ENCODE measurements at places on chromosomes 12 and 14. TPM values are rescaled to one million over a fixed set of nuclear protein-coding genes. Genes with fewer than 3 reads are reported as not detected.

- DNase-seq: no peak
Measured at GRCh38 chr14:75202657-75203056, 26.2 kb upstream of the TMED10 start.

DNA sequence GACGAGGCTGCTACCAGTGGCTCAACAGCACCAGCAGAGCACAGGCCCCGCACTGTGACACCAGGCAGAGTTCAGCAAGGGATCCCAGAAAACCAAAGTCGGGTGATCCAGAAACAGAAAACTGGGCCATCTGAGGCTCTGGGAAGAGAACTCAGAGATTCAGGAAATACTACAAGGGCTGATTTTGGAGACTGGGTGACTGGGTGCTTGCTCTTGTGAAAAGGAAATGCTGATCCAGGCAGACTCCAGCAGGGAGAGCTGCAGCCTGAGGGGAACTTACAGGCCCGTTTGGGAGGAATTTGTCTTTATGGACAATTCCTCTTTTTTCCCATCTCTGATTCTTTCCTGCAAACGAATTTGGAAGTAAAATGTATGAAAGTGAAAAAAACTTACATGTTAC, 28.2 kb downstream of the FOXN3 start:
- no peak for DNase-seq

- DNase-seq: peak; percentile 41
Measured at GRCh38 chr12:53591301-53592206, 34.6 kb downstream of the ATF7 start.

Gene NR4A1
- 13.7 TPM for total RNA-seq

Gene CCDC196
- total RNA-seq: not detected

DNA sequence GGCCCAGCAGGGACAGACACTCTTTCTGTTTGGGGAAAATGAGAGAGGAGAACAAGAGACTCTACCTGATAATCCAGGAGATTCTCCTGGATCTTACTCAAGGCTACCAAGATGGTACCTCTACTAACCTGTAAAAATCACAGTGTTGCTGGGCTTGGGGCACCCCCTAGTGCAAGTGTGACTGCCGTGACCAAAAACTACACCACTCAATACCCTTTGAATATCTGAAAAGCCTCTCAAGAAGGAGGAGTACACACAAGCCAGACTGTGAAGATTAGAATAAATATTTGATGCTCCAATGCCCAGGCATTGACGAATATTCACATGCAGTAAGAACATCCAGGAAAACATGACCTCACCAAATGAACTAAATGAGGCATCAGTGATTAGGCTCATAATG, 965.4 kb downstream of the LRFN5 start:
- DNase-seq: no peak

Gene DDN
- total RNA-seq: 201 TPM

- no peak for DNase-seq
Measured at GRCh38 chr12:81274637-81275529, 197.0 kb downstream of the ACSS3 start.

Gene C3AR1
- 5.2 TPM for total RNA-seq

Gene TDRD9
- total RNA-seq: 7.3 TPM

DNA sequence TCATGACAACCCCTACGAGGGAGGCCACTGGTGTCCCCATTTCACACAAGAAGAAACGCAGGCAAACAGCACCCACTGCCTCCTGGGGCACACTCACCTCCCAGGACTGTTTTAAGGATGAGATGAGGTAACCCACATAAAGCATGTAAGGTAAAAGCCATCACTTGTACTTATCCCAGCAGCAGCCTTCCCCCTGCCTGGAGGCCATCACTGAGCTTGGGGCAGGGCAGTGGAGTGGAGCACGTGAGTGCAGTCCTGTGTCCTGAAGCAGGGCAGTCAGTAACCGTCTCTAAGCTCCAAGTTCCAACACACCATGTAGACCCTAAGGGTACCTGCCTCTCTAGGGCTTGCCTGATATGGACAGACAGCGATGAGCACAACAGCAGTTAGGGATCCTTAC, 1.7 kb downstream of the POLE start:
- DNase-seq: no peak

Gene TOMM20L
- total RNA-seq: not detected

Gene CNTN1
- total RNA-seq: 318 TPM

- no peak for DNase-seq
Measured at GRCh38 chr12:113403435-113404415, at the start of gene SDS. TSS of gene SDS (minus strand) at chr12:113403887. CDS start at chr12:113399708, 4,179 bp downstream.

GRCh38 chr12:20865873-20866272, 55.4 kb downstream of the SLCO1B3 start:
- no peak for DNase-seq

GRCh38 chr12:132458846-132459641, 30.9 kb upstream of the FBRSL1 start:
- no peak for DNase-seq

DNA sequence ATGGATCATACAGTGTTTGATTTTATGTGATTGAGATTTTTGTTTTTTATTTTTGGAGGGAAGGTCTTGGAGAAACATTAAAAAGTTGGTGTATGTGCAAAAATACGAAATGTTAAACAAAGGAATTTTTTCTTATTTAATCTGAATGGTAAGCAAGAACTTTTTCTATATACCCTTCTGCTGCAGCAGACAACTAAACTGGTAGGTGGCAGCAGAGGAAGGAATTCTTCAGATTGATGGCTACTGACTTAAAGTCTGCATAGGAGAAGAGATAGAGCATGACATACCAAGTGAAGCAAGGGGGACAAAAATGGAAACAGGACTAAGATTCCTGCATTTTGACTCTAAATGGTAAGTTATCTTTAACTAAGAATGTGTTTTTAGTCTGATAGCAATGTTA, 42.0 kb upstream of the A2ML1 start:
- DNase-seq: no peak

- no peak for DNase-seq
Measured at GRCh38 chr14:36818794-36819384, 157.2 kb downstream of the PAX9 start.

Gene RACGAP1
- total RNA-seq: 24.7 TPM

GRCh38 chr14:69281450-69282169, 21.7 kb downstream of the GALNT16 start:
- no peak for DNase-seq

DNA sequence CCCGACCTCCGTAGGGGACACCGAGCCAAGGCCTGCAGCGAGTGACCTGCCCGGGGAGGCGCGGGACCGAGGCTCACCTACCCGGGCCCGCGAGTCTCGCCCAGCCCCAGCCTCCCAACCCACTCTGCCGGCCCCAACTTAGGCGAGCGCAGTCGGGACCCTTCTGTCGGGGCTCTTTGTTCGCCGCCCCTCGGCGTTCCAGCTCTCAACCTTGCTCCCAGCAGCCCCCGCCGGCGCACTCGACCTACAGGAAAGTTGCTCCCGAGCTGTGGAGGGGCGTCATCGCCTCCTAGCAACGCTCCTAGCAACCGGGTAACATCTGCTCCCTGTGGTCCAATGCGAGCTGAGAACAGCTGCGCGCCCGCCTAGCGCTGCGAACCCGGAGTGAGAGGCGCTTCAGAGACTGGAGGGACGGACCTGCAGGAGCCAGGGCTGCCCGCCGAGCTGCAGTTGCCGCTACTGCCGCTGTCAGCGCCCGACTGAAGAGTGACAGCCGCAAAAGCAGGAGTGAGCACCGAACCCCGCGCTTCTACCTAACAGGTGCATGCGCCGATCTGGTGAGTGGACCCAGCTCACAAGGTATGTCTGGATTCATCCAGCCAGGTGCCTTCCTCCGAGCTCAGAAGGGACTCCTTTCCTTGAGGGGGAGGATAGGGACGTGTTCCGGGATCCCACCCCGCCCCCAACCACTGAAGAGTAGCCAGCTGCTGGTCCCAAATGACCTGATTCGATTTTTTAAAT, 355.0 kb downstream of the SNAPC1 start:
- DNase-seq: peak; percentile 80

DNA sequence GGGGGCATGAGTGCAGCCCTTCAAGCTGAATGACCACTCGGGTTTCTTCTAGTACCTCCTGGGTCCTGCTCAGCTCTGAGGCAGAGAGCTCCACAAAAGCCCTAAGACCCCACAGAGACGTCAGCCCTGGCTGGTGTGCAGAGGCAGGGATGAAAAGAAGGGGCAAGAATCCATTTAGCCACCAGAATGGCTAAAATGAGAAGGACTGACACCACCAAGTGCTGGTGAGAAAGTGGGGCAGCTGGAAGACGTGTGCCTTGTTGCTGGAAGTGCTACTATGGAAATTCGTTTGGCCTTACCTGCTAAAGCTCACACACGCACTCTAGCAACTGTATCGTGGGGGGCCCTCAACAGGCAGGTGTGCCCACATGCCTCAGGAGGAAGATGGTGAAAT, 26.7 kb downstream of the RILPL1 start:
- DNase-seq: no peak

Gene RERG
- total RNA-seq: 11.5 TPM

GRCh38 chr12:69149270-69149669, 90.1 kb upstream of the CPSF6 start:
- no peak for DNase-seq

Gene LMNTD1
- 0.70 TPM for total RNA-seq

Gene PRH2
- not detected for total RNA-seq

GRCh38 chr14:70803321-70804310, 5.7 kb downstream of the MAP3K9 start:
- DNase-seq: peak; percentile 46

Gene CIPC
- total RNA-seq: 90.7 TPM

DNA sequence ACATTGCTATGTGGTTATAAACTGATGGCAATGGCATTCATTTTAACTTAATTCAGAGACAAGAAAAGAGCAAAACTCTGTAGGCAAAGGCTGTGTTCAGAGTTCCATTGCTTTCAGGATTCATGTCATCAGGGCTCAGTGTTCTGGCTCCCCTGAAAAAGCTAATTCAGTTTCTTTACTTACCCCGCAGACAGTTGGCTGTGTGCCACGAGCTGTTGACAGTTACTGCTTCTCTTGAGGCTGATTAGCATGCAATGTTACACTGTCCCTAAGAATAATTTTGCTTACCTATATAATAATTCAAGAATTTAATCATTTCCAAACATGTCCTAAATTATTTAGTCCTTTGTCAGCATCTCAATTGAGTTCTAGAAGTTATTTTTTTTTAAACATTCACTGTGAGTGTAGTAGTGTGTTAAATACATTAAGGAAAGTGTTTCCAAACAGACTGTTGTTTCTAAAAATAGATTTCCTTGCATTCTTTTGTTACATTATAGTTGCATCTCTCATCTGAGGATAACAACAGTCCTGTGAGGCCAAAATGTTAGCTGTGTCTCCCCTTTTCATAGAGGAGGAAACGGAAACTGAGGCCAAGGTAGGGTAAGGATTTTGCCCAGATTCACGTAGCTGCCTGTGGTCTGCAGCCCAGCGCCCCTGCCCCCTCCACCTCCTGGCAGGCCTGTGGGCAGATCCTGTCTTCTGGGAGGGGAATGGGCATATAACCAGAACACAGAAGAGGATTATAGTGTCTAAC, 98.6 kb downstream of the PELI2 start:
- DNase-seq: no peak

GRCh38 chr12:128825835-128826234, 2.1 kb upstream of the SLC15A4 start:
- no peak for DNase-seq

Gene ACRBP
- 1.1 TPM for total RNA-seq

DNA sequence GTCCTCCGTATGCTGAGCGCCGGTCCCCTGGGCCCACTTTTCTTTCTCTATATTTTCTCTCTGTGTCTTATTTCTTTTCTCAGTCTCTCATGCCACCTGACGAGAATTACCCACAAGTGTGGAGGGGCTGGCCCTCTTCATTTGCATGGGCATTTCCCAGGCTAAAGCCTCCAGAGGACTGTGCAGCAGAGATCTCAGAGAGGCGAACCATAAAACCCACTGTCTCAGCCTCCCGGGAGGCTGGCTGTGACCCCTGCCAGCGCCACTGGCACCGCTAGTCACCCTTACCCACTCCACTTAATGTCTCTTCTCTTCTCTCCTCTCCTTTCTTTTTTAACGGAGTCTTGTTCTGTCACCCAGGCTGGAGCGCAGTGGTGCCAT, 7.1 kb upstream of the SERPINA9 start:
- no peak for DNase-seq

GRCh38 chr12:57372233-57372632, 58.6 kb downstream of the R3HDM2 start:
- DNase-seq: no peak

DNA sequence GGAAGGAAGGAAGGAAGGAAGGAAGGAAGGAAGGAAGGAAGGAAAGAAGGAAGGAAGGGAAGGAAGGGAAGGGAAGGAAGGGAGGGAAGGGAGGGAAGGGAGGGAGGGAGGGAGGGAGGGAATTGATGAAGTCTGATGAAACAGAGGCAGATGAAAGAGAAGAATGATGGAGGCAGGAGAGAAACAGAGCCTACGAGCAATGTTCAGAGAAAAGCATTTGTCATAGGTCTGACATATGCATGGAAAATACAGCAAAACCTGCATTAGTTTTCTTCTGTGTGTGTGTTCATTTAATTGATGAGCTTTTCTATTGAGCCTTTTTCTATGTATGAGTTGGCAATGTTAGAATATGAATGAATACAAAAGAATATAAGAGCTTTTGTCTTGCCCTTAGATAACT, 343.4 kb downstream of the GXYLT1 start:
- DNase-seq: no peak

- DNase-seq: no peak
Measured at GRCh38 chr12:104248444-104248843, 32.9 kb downstream of the TXNRD1 start.

Gene AKAP6
- 348 TPM for total RNA-seq

Gene ENDOU
- 2.8 TPM for total RNA-seq

DNA sequence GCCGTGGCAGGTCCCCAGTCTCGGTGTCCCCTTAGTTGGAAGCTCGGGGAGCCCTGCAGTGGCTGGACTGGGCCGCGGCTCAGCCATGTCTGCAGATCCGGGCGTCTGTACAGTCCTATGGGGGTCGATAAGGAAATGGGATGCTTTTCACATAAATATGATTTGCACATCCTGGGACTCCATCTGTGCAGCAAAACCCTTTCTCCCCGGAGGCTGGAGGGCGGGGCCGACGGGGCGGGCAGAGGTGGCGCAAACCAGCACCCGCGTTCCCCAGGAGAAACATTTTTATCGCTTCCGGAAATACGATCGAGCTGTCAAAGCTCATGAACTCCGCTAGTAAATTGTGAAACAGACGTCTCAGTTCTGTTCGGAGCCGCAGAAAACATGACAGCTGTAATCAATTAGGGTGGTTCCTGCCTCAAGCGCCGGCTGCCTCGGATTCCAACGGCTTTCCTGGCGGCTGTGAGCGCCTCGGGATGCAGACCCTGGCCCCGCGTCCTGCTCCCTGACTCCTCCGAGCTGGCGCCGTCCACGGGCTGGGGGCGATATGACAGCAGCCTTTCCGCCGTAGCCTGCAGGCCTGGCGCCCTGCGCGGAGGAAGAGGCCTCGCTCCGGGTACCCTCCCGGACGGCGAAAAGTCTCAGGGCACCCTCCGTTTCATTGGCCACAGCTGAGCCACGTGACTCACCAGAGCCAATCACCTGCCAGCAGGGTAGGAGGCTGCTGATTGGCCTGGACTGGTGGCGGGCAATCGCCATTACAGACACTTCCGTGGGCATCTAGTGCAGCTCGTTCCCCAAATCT, 23.0 kb downstream of the DIO3 start:
- no peak for DNase-seq

GRCh38 chr14:100567009-100567876, 20.0 kb downstream of the BEGAIN start:
- DNase-seq: no peak

Gene LUM
- 4.5 TPM for total RNA-seq

Gene SLC6A12
- 49.8 TPM for total RNA-seq

- DNase-seq: no peak
Measured at GRCh38 chr14:87767567-87767901, 225.4 kb downstream of the GALC start.
